ENCODE measurements at places on chromosomes 7 and 10. TPM values are rescaled to one million over a fixed set of nuclear protein-coding genes. Genes with fewer than 3 reads are reported as not detected.
A peak's percentile ranks its signal among the peaks of the same experiment; 100 is the strongest.

DNA sequence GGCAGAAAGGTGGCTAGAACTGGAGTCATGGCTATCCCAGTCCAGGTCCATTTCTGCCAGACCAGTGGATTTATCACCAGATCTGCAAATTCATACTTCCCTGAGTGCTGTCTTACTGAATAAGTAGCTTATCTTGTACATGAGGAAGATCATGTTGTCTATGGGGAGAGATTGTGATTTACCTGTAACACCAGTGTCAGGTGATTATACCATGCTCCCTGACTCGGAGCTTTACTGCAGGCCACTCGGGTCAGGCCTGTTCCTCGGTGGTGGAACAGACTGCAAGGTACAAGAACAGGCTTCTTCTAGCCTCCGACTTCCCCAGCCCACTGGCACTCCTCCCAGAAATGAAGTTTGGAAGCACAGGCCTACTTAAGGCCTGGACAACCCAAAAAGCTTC, 42.6 kb upstream of the DLG5 start:
- no peak for DNase-seq

GRCh38 chr7:32930378-32930777, 26.9 kb upstream of the FKBP9 start:
- no peak for DNase-seq

- no peak for DNase-seq
These were observed 99.0 kb upstream of the EGR2 start for GRCh38 chr10:62915158-62915557.

DNA sequence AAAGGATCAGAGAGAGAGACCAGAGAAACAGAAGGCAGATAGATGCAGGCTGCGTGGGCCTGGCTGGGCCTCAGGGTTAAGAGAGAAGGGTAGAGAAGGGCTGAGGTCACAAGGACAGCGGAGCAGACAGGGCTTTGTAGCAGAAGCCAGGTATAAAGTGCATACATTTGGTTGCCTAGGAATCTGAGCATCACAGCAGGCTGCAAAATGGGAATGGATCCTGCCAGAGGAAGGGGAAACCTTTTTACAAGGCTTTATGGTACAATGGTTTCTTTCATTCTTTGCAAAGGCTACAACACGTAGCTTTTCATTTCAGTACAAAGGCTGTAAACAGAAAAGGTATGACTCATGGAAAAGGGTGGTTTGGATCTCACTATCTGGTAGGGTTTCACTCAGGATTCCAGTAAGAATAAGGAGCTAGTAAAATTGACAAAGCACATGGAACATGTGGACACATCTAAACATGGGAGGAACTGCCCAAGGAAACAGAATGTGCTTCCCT, 275.1 kb downstream of the DOCK4 start:
- no peak for DNase-seq

GRCh38 chr7:20647908-20648776, 32.7 kb downstream of the ABCB5 start:
- DNase-seq: no peak

- DNase-seq: no peak
These were observed 99.2 kb downstream of the PDGFA start for GRCh38 chr7:420142-421093.

DNA sequence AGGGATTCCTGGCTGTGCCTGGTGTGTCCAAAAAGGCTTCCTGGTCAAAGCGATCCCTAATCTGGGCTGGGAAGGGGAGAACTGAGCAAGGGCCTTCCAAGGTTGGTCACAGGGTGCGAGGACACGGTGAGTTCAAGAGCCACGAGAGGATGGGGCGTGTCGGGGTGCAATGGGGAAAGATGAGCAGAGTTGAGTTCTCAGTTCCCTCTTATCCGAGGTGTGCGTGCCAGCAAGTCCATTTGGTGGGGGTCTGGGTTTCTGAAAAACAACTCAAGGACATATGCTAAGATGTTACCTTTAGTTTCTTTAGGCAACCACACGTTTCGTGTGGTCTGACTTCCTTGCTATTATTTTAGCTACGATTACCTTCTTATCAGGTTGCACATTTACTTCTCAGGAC, 1.3 kb downstream of the ZNF775 start:
- no peak for DNase-seq

GRCh38 chr7:100483722-100484672, at the start of gene NYAP1:
TSS of gene NYAP1 (plus strand) at chr7:100483927. CDS start at chr7:100485312, 1,385 bp downstream.
- DNase-seq: peak; percentile 37

- peak; percentile 72 for DNase-seq
These were observed 634 bp downstream of the EZH2 start for GRCh38 chr7:148883266-148884048.

- DNase-seq: no peak
These were observed 15.5 kb downstream of the SHTN1 start for GRCh38 chr10:116989439-116989838.

DNA sequence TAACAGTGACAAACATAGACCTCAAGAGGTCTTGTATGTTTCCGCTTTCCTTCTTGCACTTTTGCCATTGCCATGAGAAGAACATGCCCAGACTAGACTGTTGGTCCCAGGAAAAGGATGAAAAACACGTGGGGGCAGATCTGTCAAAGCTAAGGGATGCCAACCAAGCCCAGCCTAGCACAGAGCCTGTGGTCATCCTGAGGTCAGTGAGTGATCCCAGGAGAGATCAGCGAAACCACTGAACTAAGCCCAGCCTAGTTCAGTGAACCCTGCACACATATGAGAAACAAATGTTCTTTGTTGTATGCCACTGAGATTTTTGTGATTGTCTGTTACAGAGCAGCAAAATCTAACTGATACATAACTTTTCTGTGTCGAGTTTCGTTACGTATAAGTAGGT, 718.8 kb downstream of the MAGI2 start:
- no peak for DNase-seq

DNA sequence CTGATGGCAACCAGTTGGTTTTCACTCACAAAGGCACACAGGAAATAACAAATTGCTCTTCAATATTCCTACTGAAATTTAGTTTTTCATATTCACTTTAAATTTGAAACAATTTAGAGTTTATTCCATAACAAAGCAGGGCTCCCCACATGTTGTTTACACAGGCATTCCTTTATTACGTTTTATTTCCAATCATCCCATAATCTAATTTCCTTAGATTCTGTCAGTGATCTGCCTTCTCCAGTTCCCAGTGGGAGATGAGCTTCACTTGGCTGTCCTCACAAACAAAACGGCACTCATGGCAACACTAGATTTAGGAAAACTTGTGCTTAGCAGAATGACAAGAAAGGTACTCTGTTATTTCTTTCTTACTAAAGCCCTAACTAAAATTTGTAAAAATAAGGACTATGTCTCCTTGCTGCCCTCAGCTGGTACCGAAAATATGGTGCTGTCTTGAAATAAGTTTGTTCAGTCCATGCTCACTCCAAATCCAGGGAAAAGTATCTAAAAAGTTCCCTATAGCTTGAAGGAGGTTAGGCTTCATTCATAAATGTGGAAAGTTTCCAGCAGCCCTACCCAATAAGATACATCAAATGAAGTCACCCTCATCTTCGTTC, 23.0 kb downstream of the PHYH start:
- DNase-seq: no peak

- peak; percentile 86 for DNase-seq
These were observed 29.3 kb upstream of the WNT8B start for GRCh38 chr10:100433253-100434240.

- DNase-seq: no peak
These were observed 24.9 kb upstream of the PFKFB3 start for GRCh38 chr10:6177880-6178281.

DNA sequence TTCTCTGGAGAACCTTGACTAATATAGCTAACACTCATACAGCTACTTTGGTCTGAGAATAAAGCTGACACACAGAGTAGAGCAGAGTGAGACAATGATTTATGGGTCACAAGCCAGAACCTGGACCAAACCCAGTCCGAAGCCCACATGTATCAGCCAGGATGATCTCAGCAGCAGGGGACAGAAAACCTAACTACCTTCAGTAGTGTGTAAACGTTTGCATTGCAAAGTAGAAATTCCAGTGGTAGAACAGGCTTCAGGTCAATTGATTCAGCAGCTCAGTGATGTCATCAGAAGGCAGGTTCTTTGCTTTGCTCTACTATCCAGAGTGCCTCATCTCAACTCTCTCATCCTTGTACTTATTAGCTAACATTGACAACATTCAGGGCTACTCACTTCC, 62.5 kb upstream of the PALS2 start:
- no peak for DNase-seq

GRCh38 chr7:40800771-40801170, 666.0 kb downstream of the SUGCT start:
- DNase-seq: no peak

GRCh38 chr10:70586348-70586930, 16.1 kb downstream of the PRF1 start:
- DNase-seq: no peak

GRCh38 chr10:89531359-89531758, 4.0 kb downstream of the SLC16A12 start:
- no peak for DNase-seq

DNA sequence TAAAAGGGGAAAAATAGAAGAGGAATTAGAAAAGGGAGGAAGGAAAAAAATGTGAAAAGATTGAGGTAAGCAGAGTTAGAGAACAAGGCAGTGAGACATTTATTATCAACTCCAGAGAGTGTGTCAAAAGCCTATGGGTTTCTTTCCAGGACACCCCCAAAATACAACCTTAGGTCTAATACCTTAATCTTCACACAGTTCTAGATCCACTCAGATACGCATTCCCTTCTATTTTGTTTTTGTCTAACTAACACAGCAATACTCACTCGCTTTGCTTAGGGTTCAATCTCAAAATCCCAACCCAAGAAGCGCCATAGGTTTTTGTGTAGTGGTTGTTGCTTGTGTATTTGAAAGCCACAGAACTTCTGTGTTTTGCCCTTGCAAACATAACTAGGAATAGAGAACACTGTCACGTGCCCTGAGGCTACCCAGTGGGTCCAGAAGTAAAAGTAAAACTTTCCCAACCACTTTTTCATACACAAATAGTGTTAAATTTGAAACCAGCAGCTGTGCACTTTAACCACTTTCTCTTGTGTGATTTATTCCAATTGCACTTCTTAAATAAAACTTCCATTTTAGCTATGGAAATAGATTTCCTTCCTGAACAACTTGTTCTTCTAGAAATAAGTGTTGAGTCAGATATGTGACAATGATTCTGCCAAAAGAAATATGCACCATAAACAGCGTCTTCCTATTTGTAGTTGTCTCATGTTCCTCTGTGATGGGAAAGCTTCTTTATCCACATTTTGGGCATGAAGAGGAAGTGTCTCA, 414.7 kb upstream of the GHITM start:
- DNase-seq: no peak

DNA sequence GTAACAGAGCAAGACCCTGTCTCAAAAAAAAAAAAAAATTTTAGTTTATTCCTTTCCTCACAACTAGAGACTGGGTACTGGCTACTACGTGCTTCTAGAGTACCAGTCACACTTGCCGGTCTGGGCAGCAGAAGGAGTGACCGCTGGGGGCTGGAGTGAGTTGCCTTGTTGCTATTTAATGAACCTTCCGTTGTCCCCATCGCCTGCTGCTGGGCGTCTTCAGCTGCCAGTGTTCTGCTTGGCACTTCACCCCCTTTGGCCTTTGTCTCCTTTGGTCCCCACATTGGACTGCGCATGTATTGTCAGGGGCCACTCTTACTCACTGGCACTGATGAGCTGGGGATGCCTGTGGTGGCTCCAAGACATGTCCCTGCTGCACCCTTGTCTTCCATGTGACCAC, 110.6 kb downstream of the CLEC2L start:
- no peak for DNase-seq

DNA sequence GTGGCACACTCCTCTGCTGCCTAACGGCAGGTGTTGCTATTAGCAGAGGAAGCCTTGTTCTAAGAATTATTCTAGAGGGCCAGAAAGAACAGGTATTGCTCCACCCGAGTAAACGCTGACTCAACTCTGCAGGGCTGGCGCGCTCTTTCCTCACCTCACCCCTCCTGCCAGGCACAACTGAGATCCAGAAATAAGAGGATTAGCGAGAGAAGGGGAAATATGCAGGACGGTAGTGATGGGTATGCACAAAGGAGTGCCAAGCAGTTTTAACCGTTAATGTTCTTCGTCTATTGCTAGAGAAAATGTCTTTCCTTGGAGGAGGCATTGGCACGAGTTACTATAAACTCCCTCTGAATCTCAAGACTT, 369 bp upstream of the SCIN start:
- no peak for DNase-seq

GIMAP4 gene
- 4.4 TPM for polyA plus RNA-seq

SSC4D gene
- polyA plus RNA-seq: not detected

LLCFC1 gene
- polyA plus RNA-seq: not detected

STEAP4 gene
- polyA plus RNA-seq: 0.21 TPM

ADAP1 gene
- 4.4 TPM for polyA plus RNA-seq

CYP2C9 gene
- not detected for polyA plus RNA-seq

NPY4R2 gene
- polyA plus RNA-seq: not detected

NKX1-2 gene
- not detected for polyA plus RNA-seq

LIPJ gene
- polyA plus RNA-seq: not detected
